ENCODE measurements at places on chromosomes 2 and 18.

- no peak for DNase-seq
Measured at GRCh38 chr2:151476287-151476686, 66.6 kb downstream of the RIF1 start.

DNA sequence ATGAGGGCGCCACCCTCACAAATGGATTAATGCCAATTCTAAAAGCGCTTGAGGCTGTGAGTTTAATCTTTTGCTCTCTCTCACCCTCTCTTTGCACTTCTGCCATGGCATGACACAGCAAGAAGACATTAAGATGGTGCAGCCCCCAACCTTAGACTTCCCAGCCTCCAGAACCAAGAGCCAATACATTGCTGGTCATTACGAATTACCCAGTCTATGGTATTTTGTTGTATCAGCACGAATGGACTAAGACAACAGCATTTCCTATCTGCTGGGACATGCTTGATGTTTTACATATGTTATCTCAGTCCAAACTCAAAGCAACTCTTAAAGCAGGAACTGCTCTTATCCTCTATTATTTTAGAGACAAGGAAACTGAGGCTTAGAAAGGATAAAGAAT, 222.9 kb downstream of the STK39 start:
- DNase-seq: no peak

GRCh38 chr18:43777636-43778304, 500.5 kb upstream of the SYT4 start:
- no peak for DNase-seq

- DNase-seq: no peak
Measured at GRCh38 chr2:53652131-53652530, 115.5 kb upstream of the CHAC2 start.

DNA sequence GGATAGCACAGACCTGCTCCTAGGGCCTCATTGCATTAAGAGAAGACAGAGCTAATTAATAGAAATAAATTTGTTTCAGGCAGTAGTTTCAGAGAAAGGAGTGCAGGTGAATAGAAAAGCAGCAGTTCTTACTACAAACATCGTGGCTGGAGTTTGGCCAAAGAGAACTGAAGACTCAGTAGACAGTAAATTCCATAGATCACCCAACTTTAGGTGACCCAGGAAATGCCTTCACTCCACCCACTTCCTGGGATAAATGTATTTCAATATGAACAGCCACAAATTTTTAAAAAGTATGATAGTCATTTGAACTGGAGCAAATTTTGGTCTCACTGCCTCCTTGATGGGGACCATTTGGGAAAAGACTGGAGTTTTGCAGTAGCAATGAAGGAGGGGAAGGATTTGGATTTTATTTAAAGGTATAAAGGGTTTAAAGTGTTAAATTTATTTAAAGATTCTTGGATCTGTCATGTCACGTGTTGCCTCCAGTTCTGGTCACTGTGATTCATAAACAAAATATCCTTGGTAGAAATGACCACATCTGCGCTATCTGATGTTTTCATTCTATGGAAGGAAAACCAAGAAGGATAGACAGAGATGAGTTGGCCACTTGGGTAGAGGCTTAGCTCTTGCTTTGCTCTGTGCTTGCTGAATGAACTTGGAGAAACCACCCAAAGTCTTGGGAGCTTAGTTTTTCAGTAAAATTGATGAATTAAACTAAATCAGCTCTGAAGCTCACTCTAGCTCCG, 390.2 kb downstream of the THSD7B start:
- DNase-seq: no peak

- no peak for DNase-seq
Measured at GRCh38 chr2:166675553-166675952, 181.5 kb upstream of the SCN7A start.

DNA sequence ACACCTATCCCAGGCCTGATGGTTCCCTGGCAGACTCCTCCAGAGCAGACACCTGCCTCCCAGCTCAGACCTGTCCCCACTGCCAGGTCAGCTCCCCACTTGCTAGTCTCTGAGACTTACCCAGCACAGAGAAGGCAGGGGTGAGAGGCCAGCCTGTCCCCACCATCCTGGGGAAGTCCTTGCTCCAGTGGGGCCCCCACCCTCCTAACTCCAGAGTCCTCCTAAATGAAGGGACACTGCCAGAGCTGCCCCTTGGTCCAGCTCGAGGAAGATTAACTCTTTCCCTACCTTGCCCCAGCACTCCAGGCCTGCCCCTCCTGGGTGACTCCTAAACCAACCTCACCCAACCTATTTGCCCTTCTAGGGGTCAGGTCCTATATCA, 30.4 kb upstream of the TNS1 start:
- no peak for DNase-seq

DNA sequence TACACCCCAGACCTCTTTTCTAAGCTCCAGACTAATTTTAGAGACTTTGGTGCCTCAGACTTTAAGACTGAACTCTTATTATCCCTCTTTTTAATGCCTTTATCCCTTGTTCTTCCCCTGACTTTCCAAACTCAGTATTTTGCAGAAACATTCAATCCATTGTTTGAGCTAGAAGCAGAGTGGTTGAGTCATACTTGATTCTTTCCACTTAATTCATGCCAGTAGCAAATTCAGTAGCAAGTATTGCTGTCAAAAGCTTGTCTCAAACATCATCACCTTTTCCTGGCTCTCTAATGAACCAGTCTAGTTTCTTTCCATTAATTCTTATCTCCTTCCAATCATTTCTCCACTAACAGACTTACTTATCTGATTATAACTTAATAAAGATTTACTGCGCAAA, 699.7 kb upstream of the ZNF804A start:
- no peak for DNase-seq

- no peak for DNase-seq
Measured at GRCh38 chr2:148615381-148615841, 29.1 kb upstream of the EPC2 start.

- DNase-seq: no peak
Measured at GRCh38 chr2:129233751-129234406, 745.6 kb upstream of the RAB6C start.

DNA sequence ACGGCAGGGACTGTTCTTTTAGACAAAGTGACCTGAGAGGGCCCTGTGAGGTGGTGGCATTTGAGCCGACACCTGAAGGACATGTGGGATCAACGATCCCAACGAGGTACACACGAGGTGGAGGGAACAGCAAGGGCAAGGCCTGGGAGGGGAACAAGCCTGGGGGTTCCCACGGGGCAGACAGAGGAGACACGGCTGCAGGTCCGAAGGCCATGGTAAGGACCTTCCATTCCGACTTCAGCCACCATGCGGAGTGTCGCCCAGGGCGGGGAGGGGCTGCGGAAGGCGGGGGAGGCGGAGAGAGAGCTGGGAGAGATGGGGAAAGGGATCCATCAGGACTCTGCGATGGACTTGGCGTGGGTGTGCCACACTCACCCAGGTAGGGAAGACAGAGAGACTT, 151.8 kb downstream of the HDAC4 start:
- no peak for DNase-seq

GRCh38 chr2:52512760-52513159, 1254.8 kb upstream of the CHAC2 start:
- no peak for DNase-seq

DNA sequence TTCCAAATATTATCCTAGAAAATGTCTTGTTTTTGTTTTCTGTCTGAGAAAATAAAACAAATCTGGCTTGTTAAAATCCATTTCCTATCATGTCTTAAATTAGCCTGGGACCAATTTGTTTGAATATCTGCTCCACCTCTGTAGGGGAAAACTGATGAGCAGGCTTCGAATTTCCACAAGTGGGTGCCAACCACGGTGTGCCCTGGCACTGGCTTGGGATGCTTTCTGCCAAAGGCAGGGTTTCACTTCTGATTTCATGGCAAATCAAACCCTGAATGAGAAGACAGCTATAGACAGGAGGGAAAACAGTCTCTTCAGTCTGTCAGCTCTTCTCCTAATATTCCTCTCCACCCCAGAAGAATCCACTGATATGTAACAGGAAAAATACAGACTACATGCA, 33.7 kb upstream of the STAT4 start:
- DNase-seq: no peak

- DNase-seq: no peak
Measured at GRCh38 chr2:46704041-46704440, 211.6 kb downstream of the MCFD2 start.

- DNase-seq: no peak
Measured at GRCh38 chr2:46979571-46979979, 64.0 kb upstream of the MCFD2 start.

- DNase-seq: no peak
Measured at GRCh38 chr2:22694856-22695255, 690.1 kb upstream of the KLHL29 start.

All from NCI-H2107 (cell line).